ENCODE measurements at places on chromosomes 16 and 17.

GRCh38 chr17:78316867-78317789, 42.7 kb downstream of the SOCS3 start:
- no peak for DNase-seq

GRCh38 chr17:70074956-70075355, at the start of gene KCNJ16:
KCNJ16 (plus strand) TSS chr17:70075225; CDS start chr17:70132088, 56,863 bp downstream.
- DNase-seq = no peak

DNA sequence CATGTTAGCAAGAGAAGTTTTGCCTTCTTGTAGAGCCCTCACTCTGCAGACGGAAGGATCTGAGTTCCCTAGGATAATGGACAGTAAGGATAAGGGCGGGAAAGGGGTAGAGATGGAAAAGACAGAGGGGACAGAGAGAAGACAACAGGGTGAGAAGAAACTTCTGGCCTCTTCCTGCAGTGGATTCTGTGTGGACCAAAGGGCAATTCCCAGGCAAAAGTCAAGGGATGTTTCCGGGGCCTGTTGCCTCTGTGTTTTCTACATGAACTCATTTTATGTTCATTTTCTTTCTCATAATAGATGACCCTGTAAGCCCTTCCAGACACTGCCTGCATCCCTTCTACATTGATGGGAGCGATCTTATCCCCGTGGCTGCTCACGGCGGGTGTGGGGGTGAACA, 647 bp upstream of the TMEM238L start:
- DNase-seq = no peak

DNA sequence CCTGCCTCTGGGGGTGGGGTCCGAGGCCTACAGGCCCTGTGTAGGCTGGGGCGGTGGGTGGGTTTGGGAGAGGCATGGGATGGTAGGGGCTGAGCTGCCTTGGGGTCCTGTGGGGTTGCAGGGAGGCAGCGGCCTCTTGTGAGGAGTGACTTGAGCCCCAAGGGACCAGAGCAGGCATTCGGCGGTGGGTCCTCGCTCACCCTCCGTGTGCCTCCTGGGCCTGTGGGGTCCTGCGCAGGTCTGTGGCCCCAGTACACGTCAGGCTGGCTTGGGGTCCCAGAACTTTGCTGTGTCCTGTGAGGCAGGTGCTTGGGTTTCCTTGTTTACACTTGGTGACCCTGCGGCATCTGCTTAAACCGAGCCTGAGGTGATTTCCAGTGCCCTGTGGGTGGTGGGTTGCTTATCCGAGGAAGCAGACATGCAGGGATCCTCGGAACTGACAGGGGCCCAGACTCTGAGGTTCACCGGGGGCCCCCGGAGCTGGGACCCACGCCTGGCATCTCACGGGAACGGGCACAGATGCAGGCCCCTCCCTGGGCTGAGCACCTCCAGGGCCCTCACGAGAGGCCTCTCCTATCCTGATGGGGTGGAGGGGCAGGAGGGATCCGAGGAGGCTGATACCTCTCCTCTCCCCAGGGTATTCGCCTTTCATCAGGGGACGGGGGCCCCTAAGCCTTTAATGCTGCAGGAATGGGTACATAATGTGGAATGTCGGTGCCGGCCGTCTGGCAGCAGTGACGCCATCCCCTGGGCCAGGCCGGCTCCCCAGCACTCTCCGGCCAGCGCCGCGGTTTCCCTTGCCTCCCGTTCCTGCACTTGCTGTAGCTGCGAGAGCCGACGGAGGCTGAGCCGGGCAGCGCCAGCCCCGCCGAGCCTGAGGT, 7.7 kb downstream of the METRNL start:
- DNase-seq = no peak

DNA sequence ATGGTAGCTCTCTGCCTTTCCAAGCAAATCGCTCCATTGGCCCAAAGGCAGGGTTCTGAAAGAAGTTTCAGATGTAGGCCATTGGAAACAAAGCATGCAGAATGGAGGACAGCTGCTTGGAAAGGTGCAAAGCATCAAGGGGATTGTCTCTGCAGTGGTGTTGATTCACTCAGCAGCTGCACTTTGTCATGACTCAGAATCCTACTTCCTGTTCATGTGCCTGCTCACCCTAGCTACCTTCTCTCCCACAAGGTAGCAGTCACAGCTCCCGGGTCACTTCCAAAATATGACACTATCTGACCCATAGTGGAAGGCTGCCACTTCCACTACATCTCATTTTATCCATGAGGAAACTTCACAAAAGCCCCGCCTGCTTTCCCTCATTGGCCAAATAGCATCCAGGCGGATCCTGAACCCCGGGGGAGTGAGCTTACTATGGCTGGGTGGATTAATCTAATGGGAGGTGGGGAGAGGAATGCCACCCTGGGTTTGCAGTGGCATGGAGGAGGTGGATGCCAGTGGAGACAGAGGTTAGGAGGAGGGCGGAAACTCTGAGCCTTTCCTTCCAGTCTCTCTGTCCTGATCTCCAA, 74.7 kb upstream of the NKD1 start:
- DNase-seq = no peak

Data from CD4-positive, alpha-beta T cell treated with Interleukin-2 at 100 ng/mL for 4 hours (primary cell).